Lower lobe of right lung (tissue), 2 donors: ENCODE measurements at places on chromosomes 1 and 21.

- peak; percentile 75 for DNase-seq
- peaks cover 6% of the 10 kb centered on the region for H3K4me1 ChIP-seq
- H3K27me3 ChIP-seq, result peaks cover 18% of the 10 kb centered on the region
- H3K36me3 ChIP-seq, result no peaks in the 10 kb centered on the region
- no peak overlapping the region for H3K4me3 ChIP-seq
Measured at GRCh38 chr1:110523011-110523410, 4.0 kb upstream of the KCNA10 start.

GRCh38 chr1:87926131-87926830, 597.6 kb downstream of the LMO4 start:
- DNase-seq, result no peak
- no peaks in the 10 kb centered on the region for H3K27me3 ChIP-seq
- H3K36me3 ChIP-seq, result no peaks in the 10 kb centered on the region

DNA sequence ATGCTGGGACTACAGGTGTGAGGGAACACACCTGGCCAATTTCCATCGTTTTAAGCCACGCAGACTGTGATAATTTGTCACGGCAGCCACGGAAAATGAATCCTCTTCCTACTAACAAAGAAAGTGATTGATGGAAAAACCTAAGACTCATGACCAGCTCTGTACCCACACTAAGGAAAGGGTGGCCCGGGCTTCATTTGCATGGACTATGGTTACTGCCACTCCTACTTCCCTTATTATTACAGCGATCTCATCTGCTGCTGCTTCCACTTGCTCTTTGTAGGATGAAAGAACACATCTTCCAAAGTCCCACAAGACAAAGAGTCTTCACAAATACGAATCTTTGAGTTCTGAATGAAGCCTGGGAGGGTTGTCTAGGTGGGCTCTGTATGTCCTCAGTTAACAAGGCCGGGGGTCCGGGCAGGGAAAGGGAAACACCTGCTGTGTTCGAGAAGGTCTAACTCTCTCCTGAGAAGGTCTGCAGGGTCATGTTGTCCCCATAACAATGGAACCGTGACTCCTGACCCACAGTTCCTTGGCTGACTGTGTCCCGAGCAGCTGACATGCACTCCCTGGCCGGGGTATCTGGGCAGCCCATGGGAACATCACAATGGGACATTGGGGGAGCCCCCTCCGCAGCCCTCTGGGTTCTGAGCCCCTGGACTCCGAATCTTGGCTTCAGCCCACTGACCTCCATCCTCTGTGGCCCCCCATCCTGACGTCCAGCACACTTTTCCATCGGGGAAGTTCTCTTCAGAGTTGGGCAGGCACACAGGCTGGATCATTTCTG, 13.3 kb upstream of the TFF1 start:
- H3K27me3 ChIP-seq, result no peaks in the 10 kb centered on the region
- no peak overlapping the region for H3K4me3 ChIP-seq
- no peaks in the 10 kb centered on the region for H3K4me1 ChIP-seq
- H3K36me3 ChIP-seq, result no peaks in the 10 kb centered on the region

DNA sequence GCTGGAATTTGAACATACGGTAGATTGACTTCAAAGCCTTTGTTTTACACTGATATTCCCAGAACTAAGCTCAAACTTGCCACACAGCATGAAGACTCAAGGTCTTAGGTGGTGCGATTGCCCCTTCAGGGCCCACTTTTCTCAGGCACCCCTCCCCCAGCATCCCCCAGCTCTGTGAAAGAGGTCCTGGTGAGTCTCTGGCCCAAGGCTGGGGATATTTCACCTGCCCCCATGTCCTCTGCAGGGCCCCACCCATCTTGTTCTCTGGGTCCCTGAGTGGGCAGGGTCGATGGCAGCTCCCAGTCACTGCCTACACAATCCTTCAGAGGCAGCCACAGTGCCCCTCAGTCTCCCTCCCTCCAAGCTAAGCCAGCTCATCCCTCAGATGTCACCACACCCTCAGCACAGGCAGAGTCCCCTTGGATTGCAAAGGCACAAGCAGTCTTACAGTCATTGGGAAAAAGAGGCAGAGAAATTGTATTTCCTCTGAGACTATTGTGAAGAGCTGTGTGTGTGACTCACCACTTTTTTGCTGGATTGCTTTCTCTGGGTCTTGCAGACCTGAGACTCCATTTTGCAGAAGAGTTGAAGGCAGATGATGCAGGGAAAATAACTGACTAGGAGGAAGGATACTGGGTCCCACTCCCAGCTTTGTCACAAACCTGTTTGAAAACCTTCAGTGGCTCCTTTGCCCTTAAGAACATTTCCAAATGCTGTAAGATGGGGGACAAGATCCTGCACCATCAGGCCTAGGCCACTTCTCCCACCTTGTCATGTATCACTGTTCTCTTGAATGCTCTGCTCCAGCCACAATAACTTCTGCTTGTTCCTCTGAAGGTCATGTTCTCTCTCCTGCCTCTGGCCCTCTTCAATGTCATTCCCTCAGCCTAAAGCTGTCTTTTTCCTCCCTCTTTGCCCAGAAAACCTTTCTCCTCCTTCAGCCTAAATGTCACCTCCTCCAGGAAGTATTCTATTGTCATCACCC, 119.1 kb upstream of the GRIK3 start:
- no peak overlapping the region for H3K4me3 ChIP-seq
- DNase-seq, result no peak
- no peaks in the 10 kb centered on the region for H3K36me3 ChIP-seq
- H3K27me3 ChIP-seq, result peaks cover 15% of the 10 kb centered on the region
- H3K4me1 ChIP-seq, result no peaks in the 10 kb centered on the region
- no peak overlapping the region for H3K27ac ChIP-seq

- peaks cover 33% of the 10 kb centered on the region for H3K27me3 ChIP-seq
- no peaks in the 10 kb centered on the region for H3K36me3 ChIP-seq
- H3K4me1 ChIP-seq, result peaks cover 17% of the 10 kb centered on the region
Measured at GRCh38 chr1:47727697-47728085, 269.5 kb downstream of the TRABD2B start.

DNA sequence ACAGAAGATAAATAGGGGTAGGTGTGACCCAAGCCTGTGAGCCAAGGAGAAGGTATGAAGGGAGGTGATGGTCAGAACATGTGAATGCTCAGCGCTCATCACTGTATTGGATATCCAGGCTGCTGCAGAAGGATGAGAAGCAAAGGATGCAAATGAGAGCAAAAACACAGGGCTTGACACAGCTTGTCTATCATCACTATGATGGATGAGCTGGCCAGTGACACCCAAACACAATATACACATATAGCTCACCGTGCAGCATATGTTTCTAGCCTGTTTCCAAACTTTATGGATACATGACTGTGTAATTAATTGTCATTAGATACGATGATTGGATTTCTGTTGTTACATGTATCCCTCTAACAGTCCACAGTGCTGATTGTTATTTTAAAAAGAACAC, 13.8 kb upstream of the HMGN1 start:
- H3K27ac ChIP-seq, result no peak overlapping the region
- DNase-seq, result no peak
- no peaks in the 10 kb centered on the region for H3K4me1 ChIP-seq
- H3K4me3 ChIP-seq, result no peak overlapping the region
- H3K36me3 ChIP-seq, result no peaks in the 10 kb centered on the region
- H3K27me3 ChIP-seq, result no peaks in the 10 kb centered on the region

DNA sequence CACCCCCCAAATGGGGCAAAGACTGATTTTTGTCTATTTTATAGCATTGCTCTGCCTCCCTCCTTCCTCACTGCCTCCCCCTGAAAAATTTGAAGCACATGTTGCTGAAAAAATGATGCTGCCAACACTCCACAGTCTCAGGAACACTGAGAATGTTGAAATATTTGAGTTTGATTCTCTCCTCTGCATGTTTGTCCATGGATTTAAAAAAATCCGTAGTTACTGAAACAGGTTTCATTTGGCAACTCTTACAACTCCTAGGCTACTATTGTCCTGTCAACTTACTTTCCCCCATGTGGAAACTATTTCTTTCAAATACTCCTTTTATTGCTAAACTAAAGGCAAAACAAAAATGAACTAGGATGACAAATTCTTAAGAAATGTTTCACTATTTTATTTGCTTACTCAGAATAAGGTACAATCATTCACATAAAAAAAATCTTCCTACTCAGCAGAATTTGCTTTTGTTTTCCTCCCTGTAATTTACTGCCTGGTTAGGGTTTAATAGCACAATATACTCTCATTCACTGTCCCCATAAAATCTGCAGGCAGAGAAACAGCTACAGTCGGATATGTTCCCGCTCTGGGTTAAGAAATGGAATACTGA, 50.2 kb downstream of the C21orf91 start:
- no peak overlapping the region for H3K27ac ChIP-seq
- no peaks in the 10 kb centered on the region for H3K36me3 ChIP-seq
- DNase-seq, result no peak
- H3K4me1 ChIP-seq, result no peaks in the 10 kb centered on the region
- no peaks in the 10 kb centered on the region for H3K27me3 ChIP-seq
- H3K4me3 ChIP-seq, result no peak overlapping the region
